ENCODE measurements at places on chromosomes 3 and 15. TPM values are rescaled to one million over a fixed set of nuclear protein-coding genes. Genes with fewer than 3 reads are reported as not detected.

DNA sequence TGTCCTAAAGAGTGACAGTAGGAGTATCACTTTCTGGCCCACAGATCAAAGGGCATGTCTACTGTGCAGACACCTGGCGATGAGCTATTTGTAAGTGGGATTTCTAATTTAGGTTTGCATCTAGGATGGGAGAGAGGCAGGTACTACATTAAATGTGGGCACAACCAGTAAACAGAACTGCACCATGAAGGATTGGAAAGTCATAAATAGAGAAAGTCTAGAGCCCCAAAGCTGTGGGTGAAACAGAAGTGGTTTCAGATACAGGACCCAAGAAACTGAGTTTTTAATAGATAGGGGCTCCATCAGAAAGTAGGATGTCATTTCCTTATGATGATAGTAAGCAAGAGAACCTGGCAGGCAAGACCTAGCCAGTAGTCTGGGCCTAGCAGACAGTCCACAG is 35.2 kb upstream of the SPPL2A start:
- no peak for DNase-seq
- no peak overlapping the region for H3K27ac ChIP-seq
- H3K27me3 ChIP-seq, result no peaks in the 10 kb centered on the region
- no peaks in the 10 kb centered on the region for H3K4me1 ChIP-seq
- H3K4me3 ChIP-seq, result no peak overlapping the region

GRCh38 chr3:143590660-143591059 is 257.6 kb downstream of the SLC9A9 start:
- DNase-seq, result no peak
- H3K27me3 ChIP-seq, result no peaks in the 10 kb centered on the region

Gene WDR5B
- 1.5 TPM for total RNA-seq

DNA sequence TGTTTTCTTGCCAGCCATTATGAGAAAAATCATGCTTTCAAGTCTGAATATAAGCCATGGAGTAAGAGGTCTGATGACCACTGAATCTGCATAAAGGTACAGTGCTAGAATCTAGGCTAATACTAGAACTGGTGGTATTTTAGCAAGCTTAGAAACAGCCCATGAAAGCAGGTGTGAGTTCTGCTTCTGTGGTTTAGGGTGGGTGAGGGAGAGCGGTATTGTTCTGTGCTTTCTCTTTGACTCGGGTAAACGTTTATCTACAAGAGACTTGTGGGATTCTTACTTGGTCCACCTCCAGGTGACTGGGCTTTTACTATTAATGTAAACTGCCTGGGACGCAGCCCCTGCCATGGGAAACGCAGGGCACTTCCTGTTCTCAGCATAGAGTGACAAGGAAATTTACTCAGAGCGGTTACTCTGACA is 55.2 kb downstream of the PGPEP1L start:
- no peaks in the 10 kb centered on the region for H3K36me3 ChIP-seq
- H3K4me1 ChIP-seq, result peaks cover 31% of the 10 kb centered on the region
- H3K27me3 ChIP-seq, result no peaks in the 10 kb centered on the region

Gene TEX9
- total RNA-seq, result 4.9 TPM

DNA sequence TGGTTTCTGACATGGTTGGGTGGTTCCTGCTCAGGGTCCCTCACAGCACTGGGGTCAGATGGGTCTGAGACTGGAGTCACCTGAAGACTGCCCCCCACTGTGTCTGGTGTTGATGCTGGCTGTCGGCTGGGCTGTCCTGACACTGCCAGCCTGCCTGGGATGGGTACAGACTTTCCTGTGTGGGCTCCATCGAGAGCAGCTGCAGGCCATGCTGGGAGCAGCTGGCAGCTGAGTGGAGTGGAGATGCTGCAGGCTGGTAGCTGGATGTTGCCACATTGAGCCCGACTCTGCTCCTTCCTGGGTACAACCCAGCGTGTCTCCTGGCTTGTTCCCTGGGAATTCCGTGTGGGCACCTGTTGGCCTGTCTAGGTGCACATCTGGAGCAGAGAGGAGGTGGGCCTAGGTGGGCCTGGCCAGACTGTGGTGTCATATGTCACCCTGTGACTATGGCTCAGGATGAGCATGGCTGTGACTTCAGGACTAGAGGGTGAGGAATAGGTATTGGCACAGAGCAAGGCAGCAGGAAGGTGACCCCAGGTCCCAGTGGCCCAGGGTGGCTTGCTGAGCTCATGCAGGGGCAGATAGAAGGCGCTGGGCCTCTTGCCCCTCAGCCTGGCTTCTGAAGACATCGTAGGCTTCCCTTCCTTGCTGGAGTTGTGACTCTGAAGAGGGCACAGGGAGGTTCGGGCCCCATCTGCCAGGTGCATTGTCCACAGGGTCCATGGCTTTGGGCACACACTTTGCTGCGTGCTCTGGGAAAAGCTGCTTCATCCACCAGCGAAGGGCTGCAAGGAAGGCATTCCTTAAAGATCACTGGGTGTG is 40.0 kb upstream of the PRR23E start:
- no peak overlapping the region for H3K27ac ChIP-seq
- H3K36me3 ChIP-seq, result no peaks in the 10 kb centered on the region
- no peak overlapping the region for H3K4me3 ChIP-seq
- H3K4me1 ChIP-seq, result no peaks in the 10 kb centered on the region

- no peak overlapping the region for H3K27ac ChIP-seq
- no peaks in the 10 kb centered on the region for H3K36me3 ChIP-seq
- no peak overlapping the region for H3K4me3 ChIP-seq
- no peaks in the 10 kb centered on the region for H3K27me3 ChIP-seq
- peaks cover 2% of the 10 kb centered on the region for H3K4me1 ChIP-seq
- DNase-seq, result no peak
Observed at GRCh38 chr3:10744098-10744465, 71.9 kb upstream of the SLC6A11 start.

Gene MCTP2
- total RNA-seq, result 21.1 TPM

Gene NOX5
- 0.74 TPM for total RNA-seq

Gene ADAMTS17
- 16.0 TPM for total RNA-seq

Gene IL17RC
- 66.3 TPM for total RNA-seq

- no peaks in the 10 kb centered on the region for H3K36me3 ChIP-seq
- H3K4me1 ChIP-seq, result peaks cover 53% of the 10 kb centered on the region
- H3K4me3 ChIP-seq, result no peak overlapping the region
- DNase-seq, result no peak
- H3K27me3 ChIP-seq, result no peaks in the 10 kb centered on the region
Observed at GRCh38 chr15:73940061-73940981, 14.1 kb downstream of the LOXL1 start.

GRCh38 chr3:64518950-64519349 is 168.8 kb downstream of the ADAMTS9 start:
- H3K27me3 ChIP-seq, result no peaks in the 10 kb centered on the region
- no peak overlapping the region for H3K4me3 ChIP-seq
- no peak for DNase-seq
- no peaks in the 10 kb centered on the region for H3K36me3 ChIP-seq
- H3K4me1 ChIP-seq, result no peaks in the 10 kb centered on the region

DNA sequence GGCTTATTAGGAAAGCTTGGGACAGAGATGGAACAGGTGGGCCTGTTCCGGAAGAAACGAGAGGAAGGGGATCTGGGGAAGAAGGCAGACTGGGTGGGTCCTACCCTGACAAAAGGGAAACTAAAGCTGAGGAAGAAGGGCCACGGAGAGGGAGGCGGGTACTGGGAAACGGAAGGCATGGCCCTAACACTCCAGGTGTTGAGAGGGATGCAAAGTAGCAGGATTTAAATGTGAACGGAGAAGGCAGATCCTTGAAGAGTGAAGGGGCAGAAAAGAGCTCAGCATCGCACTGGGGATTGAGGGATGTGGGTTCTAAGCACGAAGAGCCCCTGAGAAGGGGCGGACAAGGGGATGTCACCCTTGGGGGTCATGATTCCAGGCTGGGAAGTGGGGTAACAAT is 735 bp downstream of the STIMATE start:
- H3K4me3 ChIP-seq, result peak overlapping the region; percentile 94
- H3K36me3 ChIP-seq, result no peaks in the 10 kb centered on the region
- H3K4me1 ChIP-seq, result peaks cover 58% of the 10 kb centered on the region
- no peaks in the 10 kb centered on the region for H3K27me3 ChIP-seq
- peak overlapping the region; percentile 87 for H3K27ac ChIP-seq

- no peaks in the 10 kb centered on the region for H3K36me3 ChIP-seq
- no peak overlapping the region for H3K27ac ChIP-seq
- H3K27me3 ChIP-seq, result no peaks in the 10 kb centered on the region
- no peaks in the 10 kb centered on the region for H3K4me1 ChIP-seq
- no peak for DNase-seq
- H3K4me3 ChIP-seq, result no peak overlapping the region
Observed at GRCh38 chr3:50495609-50496423, 7.6 kb downstream of the CACNA2D2 start.

GRCh38 chr15:39896846-39897245 is 23.2 kb downstream of the GPR176 start:
- no peaks in the 10 kb centered on the region for H3K4me1 ChIP-seq
- no peak overlapping the region for H3K4me3 ChIP-seq
- H3K36me3 ChIP-seq, result no peaks in the 10 kb centered on the region
- no peaks in the 10 kb centered on the region for H3K27me3 ChIP-seq

Gene CYP11A1
- total RNA-seq, result 8.8 TPM

All from vagina (tissue), 2 donors.